ENCODE measurements at places on chromosomes 3 and 15.

GRCh38 chr15:101024706-101025500 lies 105.7 kb downstream of the LRRK1 start:
- DNase-seq = no peak

DNA sequence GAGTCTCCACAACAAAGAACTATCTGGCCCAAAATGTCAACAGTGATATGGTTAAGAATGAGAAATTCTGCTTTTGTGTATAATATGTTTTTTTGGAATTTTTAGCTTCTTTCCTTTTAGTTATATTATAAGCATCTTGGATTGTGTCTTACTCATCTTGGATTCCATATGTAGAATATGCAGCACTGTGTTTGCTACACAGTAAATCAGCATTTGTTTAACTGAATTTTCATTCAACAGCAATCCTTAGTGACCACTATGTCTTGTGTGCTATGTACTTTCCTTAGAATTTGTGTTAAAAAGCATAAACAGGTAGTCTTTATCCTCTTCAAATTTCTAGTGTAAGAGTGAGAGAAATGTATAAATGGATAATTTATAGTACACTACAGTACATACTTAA lies 18.2 kb upstream of the TMEM207 start:
- no peak for DNase-seq

- peak; percentile 84 for DNase-seq
These were observed 44.8 kb upstream of the ATP2C1 start for GRCh38 chr3:130849091-130849552.

DNA sequence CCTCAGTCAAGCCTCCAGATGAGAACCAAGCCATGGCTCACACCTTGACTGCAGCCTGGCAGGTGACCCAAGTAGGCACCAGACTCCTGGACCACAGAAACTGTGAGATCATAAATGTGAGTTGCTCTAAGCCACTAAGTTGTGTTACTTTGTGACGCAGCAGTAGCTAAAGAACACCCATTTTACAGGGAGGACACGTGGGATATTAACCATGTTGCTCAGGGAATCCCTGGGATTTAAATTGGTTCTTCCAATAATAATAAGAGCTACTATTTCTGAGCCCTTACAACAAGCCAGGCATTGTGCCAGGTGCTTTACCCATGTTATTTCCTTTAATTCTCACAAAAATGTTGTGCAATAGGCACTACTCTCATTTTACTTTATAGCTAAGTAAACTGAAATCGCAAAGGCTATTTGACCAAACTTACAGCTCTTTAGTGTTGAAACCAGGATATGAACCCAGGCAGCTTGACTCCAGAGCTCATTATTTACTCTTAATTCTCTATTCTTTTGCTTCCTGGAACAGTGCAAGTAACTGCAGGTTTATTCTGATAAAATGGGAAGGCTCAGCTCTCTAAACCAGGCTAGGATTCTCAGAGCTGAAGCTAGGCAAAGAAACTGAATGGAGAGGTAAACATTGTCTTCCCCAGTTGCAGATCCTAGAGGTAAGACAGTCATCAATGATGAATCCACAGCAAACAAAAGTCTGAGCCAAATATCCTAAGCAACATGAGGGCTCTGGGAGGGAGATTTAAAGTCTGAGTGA lies 294.4 kb downstream of the KBTBD8 start:
- DNase-seq = peak; percentile 77

GRCh38 chr15:68312701-68313204 lies 35.2 kb downstream of the FEM1B start:
- DNase-seq = no peak

DNA sequence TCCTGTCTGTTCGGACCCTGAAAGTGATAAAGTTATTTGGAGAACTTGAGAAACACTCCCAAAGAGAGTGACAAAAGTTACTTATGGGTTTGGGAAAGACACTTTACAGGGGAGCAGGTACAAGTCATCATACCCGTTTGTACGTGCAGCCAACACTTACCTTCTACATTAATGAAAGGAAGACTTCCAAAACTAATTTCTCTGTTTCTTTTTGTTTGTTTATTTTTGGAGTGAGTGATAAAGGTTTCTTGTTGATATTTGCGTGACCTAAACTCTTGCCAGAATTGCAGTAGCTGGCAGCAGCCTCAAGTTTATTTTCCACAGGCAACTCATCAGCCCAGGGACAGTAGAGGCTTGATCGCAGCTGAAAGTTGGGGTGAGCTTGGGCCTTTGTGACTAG lies 8.4 kb downstream of the ABHD2 start:
- DNase-seq = no peak

DNA sequence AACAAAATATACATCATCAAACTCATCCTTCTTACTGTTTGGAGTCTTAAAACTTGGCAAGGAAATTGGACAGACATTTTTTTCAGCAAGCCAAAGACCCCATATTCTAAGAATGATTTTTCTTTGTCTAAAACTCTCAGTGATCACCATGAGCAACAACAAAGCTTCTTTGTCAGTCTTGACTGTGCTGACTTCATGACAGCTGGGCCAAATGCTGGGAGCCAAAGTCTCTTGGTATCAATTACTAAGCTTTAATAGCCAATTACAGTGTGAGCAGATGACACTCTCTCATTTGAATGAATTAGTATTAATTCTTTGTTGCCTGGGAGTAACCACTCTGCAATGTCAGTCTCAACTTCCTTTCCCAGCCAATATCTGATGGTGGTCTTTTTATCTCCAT lies 48.1 kb upstream of the GK5 start:
- DNase-seq = no peak

GRCh38 chr3:173553635-173554280 lies 156.2 kb downstream of the NLGN1 start:
- DNase-seq = peak; percentile 7

- DNase-seq = no peak
These were observed 96.6 kb upstream of the FLNB start for GRCh38 chr3:57911593-57911992.

DNA sequence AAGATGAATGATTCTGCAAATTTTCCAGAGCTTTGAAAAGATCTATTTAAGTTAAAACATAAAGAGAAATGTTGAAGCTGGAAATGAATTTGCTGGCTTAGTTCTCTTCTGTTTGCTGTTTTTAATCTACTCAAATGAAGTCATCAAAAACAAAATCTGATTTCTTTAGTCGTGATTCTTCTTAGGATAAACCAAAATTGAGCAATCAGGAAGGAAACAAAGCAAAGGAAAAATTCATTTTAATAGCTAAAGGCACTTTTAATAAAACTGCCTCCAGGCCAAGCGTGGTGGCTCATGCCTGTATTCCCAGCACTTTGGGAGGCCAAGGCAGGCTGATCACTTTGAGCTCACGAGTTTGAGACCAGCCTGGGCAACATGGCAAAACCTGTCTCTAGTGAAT lies 91.2 kb downstream of the DUT start:
- DNase-seq = no peak

GRCh38 chr3:72044231-72044855 lies 259.4 kb upstream of the PROK2 start:
- no peak for DNase-seq

All from DMS153 (cell line).